Anterior cingulate cortex (tissue), 58 donors: ENCODE measurements at places on chromosomes 1 and 21.
A peak's percentile ranks its signal among the peaks of the same experiment; 100 is the strongest.

DNA sequence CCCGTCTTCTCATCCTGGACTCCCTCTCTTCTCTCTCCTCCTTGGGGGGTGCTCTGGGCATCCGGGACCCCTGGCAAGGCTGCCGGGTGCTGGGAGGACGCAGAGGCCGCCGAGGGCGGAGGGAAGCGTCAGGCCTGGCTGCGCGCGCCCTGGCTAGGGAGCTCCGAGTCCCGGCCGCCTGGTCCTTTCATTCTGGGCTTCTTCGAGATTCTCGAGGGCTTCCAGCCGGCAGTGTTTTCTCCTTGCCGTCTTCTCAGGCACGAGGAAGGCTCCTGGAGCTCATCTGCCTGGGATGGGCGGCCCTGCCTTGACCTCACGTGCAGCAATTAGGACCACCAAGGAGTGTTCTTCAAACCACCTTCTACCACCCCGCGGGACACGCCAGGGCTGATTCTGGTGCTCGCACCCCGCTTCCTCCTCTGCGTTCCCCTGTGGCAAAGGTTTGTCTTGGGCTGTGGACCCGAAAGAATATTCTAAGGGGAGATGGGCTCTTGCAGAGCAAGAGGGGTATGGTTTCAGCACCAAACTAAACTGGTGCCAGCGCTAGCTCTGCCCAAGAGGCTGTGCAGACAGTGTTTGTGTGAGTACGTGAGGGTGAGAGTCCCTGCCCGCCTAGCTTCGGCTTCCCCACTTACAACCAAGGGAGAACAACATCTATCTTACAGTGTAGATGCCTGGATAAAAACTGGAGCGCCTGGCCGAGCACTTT lies 36.5 kb downstream of the PIK3CD start:
- DNase-seq = no peak

- DNase-seq = no peak
Measured at GRCh38 chr1:201711811-201712210, 117.1 kb upstream of the IPO9 start.

DNA sequence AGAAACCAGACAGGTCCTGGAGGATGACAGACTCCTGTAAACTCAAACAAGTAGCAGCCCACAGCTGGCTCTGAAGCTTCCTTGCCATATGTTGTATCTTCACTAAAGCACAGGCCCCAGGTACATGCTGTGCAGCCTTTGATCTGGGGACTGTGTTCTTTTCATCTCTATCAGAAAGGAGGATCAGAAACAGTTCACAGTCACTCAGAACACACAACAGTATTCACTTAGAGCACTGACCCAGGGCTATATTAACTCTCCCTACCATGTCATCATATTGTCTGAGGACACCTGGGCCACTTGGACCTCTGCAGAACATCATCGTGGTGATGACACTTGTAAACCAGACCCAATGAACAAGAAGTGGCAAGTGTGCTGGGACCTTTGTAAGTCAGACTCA lies 222.0 kb downstream of the SETD4 start:
- no peak for DNase-seq

GRCh38 chr21:44403106-44404020 lies 49.9 kb downstream of the TRPM2 start:
- no peak for DNase-seq

DNA sequence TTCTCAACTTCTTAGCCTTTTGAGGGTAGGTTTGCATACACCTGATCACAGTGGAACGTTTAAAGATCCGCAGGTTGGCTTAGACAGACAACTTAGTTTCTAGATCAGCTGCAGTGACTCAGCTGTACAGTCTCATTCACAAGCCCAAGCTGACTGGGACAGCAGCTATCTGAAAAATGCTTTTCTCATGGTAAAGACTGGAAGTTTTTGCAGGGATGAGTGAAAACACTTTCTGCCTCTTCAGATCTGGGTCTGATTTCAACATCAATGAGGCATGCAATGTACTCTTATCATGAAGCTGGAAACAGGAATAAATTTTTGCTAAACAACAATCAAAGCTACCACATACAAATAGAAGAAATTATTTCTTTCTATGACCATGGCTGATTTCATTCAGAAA lies 61.1 kb upstream of the PTBP2 start:
- no peak for DNase-seq

DNA sequence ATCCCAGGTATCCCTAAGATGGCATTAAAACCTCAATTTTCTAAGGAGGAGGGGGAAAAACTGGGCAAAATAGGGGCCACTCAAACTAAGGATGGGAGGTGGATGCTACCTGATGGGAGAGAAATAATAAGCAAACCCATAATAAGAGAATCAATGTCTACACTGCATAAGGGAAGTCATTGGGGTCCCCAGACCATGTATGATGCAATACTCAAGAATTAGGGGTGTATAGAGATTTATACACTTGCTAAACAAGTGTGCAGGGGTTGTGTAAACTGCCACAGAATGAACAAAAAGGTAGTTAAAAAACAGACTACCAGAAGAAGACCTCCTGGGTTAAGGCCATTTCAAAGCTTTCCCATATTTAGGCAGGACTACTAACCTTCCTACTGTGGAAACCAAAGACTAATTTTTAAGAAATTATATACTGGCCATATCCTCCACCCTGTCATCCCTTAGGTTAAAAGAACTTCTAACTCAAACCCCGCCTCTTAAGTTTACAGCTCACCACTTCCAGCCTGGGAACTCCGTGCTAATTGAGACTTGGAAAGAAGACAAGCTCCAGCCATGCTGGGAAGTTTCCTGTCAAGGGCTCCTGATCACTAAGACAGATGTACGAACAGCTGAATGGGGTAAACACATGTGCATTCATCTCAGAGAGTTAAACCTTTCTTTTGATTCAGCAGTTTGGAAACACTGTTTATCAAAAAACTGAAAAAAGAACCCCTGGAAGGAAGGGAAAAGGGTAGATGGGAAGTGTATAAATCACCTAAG lies 64.4 kb upstream of the TLR5 start:
- DNase-seq = no peak

DNA sequence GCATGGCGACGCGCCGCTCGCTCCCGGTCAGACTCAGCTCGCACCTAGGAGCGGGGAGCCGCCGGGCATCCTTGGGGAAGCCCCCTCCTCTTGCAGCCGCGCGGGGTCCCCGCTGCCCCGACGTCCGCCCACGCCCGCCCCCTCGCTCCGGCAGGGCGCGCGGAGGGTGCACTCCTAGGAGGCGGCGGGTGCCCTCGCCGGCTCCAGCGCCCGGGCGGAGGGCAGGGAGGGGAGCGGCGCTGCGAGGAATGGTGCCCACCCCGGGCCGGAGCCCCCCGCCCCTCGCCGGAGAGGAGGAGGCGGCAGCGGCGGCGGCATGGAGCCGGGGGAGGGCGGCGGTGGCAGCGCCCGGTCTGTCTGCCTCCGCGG lies 488 bp downstream of the FAM78B start:
- DNase-seq = peak; percentile 34

- peak; percentile 21 for DNase-seq
Measured at GRCh38 chr1:228275430-228276173, 67.8 kb downstream of the OBSCN start.

DNA sequence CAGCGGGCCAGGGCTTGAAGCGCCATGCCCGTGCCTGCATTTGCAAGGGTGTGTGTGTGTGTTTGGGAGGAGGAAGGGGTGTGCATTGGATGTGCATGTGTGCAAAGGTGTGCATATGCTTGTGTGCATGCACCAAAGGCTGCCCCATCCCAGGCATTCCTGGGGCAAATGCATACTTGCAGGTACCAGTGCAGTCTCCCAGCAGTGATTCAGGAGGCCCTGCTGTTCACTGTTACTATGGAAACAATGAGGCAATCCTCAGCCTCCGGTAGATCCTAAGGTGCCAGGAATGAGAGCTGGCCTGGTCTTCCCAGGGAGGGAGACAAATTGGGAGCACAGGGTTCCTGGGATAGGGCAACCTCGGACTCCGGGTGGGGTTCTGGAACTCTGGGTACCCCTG lies 7.5 kb upstream of the FNDC5 start:
- DNase-seq = no peak

GRCh38 chr1:162380061-162380846 lies 1.3 kb upstream of the C1orf226 start:
- no peak for DNase-seq

- no peak for DNase-seq
Measured at GRCh38 chr1:25467193-25467592, 36.5 kb downstream of the MACO1 start.

DNA sequence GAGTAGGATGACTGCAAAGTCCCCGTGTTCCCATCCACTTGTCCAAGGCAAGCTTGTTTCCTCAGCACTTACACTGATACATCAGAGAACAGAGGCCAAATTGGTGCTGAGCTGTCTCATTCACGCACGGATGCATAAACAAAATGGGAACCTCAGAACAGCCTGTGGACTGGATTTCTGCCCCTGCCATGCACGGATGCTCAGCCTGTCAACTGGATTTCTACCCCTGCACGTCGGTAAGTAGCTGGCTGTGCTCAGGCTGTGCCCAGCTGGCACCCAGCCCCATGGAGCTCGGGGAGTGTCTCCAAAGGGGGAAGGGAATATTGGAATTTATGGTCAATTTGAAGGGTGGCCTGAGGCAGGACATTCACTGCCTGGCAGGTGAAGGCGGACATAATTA lies 40.8 kb upstream of the TMPRSS2 start:
- DNase-seq = no peak

GRCh38 chr1:31064718-31065309 lies 703 bp downstream of the PUM1 start:
- DNase-seq = peak; percentile 67

GRCh38 chr1:203181586-203182386 lies 4.7 kb downstream of the CHI3L1 start:
- DNase-seq = no peak

GRCh38 chr1:112882271-112882744 lies 73.7 kb downstream of the SLC16A1 start:
- DNase-seq = no peak

- no peak for DNase-seq
Measured at GRCh38 chr1:111821121-111821745, 65.5 kb downstream of the DDX20 start.

DNA sequence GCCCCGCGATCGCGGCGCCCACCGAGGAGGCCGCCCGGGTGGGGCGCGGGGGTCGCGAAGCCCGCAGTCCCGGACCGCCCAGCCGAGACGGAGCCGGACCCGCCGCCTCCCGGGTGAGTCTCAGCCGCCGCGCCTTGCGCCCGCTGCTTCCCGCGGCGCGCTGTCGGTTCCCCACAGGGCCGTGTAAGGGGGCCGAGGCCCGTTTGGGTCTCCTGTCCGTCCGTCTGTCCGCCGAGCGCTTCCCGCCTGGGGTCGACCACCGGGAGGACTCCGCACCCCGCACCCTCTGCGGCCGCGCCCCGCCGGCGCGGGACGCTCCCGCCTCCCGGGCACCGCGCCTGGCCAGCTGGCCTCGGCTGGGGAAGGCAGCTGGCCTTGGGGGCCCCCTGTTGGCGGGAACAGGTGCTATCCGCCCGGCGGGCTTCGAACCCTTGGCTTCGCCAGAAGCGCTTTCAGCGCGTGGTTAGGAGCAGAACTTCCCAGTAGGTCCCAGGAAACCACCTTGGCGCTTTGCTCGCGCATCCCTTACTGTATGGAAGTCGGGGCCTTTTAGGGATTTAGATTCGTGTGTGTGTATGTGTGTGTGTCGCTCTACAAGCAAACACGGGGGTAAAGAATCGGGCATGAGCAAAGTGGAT lies 414 bp downstream of the TMEM51 start:
- no peak for DNase-seq

GRCh38 chr1:54643736-54644135 lies 2.1 kb downstream of the MROH7 start:
- no peak for DNase-seq

DNA sequence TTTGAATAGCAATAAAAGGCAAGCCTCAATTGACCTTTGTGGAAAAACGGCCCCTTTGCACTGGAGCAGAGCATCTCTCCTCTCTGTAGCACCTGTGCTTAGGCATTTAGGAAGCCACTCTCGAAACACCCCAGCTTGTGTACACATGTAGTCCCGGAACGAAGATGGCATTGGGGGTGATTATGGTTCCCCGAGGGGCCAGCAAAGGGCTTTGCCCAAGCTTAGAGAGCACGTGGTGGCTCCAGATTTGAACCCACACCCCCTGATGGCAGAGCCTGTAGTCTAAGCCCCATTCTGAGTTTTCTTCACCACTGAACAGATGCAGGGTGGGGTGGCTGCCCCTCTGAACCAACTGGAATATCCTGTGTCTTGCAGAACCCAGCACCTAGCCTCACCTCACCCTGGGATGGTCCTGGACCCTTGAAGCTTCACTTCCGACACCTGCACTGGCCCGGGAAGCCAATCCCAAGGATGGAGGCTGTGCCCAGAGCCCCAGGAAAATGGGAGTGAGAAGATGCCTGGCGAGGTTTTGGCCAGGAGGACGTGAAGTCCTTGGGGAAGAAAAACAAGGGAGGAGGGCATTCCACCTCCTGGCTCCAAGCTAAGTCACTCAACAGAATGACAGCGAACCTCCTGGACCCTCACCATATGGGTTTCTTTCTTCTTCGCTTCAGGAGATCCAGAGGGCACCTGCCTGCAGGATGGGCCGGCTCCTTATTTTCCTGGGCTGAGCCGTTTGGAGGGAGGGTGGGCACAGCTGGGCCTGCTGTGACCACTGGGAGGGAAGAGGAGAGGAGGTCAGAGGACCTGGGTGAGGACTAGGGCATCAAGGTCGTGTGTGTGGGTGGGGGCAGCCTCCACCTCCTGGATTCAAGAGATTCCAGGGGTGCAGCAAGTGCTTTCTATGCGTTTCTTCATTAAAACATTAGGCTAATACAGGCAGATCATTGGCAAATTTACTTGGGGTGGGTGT lies 37.7 kb downstream of the IGFN1 start:
- no peak for DNase-seq

DNA sequence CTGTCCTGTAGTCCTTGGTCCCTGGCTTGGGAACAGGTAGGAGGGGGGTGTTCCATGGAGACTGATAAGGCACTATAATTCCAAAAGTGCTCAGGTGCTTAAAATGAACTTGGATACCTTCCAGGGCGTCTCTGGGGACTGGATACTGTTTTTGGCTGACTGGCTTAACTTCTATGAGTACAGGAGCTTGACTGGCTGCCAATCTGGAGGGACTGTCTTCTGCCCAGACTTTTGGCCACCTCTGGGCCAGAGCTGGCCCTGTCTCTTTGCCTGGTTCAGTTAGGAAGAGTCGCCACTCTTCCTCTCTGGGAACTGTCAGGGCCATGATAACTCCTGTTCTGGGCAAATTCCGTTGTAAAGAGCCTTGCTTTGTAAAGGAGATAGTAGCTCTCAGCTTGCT lies 407.0 kb downstream of the TGFB2 start:
- no peak for DNase-seq

DNA sequence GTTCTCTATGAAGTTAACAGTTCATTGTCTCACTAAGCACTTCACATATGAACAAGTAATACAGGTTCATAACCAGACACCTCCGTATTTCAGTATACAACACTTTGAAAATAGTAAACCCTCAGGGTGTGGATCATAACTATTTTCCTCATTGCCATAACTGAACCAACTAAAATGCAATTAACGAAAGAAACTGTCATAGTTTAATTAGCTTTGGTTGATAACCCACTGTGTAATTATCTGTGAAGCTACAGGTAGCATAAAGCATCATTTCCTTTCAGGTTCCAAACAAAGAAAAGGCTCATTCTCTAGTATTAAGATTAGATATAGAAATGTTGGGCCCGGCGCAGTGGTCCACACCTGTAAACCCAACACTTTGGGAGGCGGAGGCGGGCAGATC lies 58.5 kb downstream of the EIF4G3 start:
- no peak for DNase-seq

- peak; percentile 47 for DNase-seq
Measured at GRCh38 chr1:207868251-207868773, 42.6 kb downstream of the CD34 start.

- DNase-seq = no peak
Measured at GRCh38 chr1:155529109-155529508, 33.5 kb downstream of the ASH1L start.

- no peak for DNase-seq
Measured at GRCh38 chr1:111720977-111721786, 18.0 kb downstream of the INKA2 start.
